Heart left ventricle (tissue), 16 donors: ENCODE measurements at places on chromosomes 16 and 17.

- no peaks in the 10 kb centered on the region for H3K27me3 ChIP-seq
- H3K4me1 ChIP-seq: no peaks in the 10 kb centered on the region
- H3K36me3 ChIP-seq: no peaks in the 10 kb centered on the region
- no peak overlapping the region for H3K27ac ChIP-seq
- no peak overlapping the region for H3K4me3 ChIP-seq
- no peak for DNase-seq
Measured at GRCh38 chr16:56872863-56873391, 7.9 kb downstream of the SLC12A3 start.

DNA sequence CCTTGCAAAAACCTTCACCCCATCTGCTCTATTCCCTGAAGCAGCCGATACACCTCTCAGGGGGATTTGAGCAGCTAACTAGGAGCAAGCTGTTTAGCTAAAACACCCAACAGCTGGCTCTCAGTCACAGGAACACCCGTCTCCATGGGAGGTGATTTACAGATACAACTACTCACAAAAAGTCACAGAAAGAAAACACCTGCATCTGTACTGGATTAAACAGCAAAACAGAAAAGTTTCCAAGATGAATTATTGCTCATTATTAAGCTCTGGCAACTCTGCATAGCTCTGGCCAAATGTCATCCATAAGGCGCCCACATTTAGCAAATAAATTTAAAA is 22.3 kb downstream of the GJC1 start:
- H3K4me1 ChIP-seq: peaks cover 12% of the 10 kb centered on the region
- H3K27ac ChIP-seq: no peak overlapping the region
- peaks cover 22% of the 10 kb centered on the region for H3K36me3 ChIP-seq
- H3K27me3 ChIP-seq: no peaks in the 10 kb centered on the region

- H3K36me3 ChIP-seq: no peaks in the 10 kb centered on the region
- no peak overlapping the region for H3K4me3 ChIP-seq
- H3K27me3 ChIP-seq: no peaks in the 10 kb centered on the region
- no peak for DNase-seq
- no peaks in the 10 kb centered on the region for H3K4me1 ChIP-seq
- H3K27ac ChIP-seq: no peak overlapping the region
Measured at GRCh38 chr16:84032458-84033178, 10.0 kb downstream of the SLC38A8 start.

- H3K36me3 ChIP-seq: no peaks in the 10 kb centered on the region
- H3K4me3 ChIP-seq: no peak overlapping the region
- H3K27ac ChIP-seq: no peak overlapping the region
- H3K4me1 ChIP-seq: peaks cover 9% of the 10 kb centered on the region
- no peaks in the 10 kb centered on the region for H3K27me3 ChIP-seq
- DNase-seq: no peak
Measured at GRCh38 chr16:49619811-49620157, 236.1 kb downstream of the ZNF423 start.

DNA sequence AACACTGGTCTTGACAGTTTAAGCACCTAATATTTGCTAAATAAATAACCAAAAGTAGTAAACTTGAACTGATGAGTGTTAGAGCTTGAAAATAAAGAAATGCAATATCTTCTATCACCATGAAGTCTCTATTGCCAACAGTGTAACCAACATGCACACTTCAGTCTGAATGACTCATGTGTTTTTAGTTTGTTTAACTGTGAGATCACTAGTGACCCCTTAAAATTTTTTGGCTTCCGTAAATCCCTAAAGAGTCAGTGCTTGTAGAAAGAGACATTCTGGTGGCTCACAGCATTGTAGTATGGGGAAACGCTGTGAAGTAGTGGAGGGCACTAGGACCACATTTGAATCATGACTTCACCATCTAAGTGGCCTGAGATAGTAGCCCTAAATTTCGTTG is 341.1 kb downstream of the PMP22 start:
- DNase-seq: no peak
- H3K36me3 ChIP-seq: no peaks in the 10 kb centered on the region
- no peak overlapping the region for H3K4me3 ChIP-seq
- no peaks in the 10 kb centered on the region for H3K27me3 ChIP-seq
- no peak overlapping the region for H3K27ac ChIP-seq

DNA sequence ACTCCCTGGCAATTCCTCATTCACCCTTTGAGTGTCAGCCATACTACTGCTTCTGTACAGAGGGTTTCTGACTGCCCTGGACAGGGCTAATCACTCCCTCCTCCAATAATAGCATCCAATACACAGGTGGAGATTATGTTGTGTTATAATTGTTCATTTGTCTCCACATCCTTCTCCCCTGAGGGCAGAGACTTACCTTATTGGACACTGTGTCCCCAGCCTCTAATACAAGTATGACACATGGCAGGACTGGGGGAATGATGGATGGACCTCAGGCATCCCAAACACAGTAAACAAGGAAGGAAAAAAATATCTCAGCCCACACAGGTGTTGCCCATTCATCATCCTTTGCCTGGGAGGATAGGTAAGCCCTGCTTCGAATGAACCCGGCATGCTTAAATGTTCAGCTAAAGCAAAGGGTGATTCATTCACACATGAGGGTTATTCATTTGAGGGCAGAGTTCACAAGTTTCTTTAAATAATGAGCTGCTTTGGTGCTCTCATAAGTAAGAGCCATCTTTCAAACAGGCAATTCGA is 34.8 kb downstream of the MMD start:
- H3K4me1 ChIP-seq: no peaks in the 10 kb centered on the region
- no peak overlapping the region for H3K27ac ChIP-seq
- no peaks in the 10 kb centered on the region for H3K27me3 ChIP-seq
- H3K4me3 ChIP-seq: no peak overlapping the region

DNA sequence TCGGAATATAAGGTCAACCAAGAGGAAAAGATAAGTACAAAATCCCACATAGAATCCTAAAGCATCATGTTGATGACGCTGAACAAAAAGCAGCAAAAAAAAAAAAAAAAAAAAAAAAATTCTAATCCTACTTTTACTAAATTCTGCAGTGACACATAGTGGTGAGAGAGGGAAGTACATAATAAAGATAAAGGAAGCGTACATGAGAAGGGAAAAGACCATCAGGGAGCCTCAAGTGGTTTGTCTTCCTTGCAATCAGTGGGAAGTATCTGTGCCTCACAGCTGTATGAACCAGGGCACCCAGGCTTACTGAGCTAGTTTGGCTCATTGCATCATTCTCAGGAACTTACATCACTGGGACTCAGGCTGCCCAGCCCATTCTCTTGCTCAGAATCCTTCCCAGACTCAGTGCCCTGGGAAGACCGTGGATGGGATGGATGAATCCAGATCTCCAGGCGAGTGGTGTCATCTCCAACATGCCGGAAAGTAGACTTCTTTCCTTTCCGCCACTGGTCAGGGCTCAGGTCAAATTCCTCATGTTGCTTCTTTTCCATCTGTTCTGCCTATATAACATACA is 21.2 kb downstream of the SMG6 start:
- no peak overlapping the region for H3K4me3 ChIP-seq
- no peak for DNase-seq
- H3K36me3 ChIP-seq: peaks cover 95% of the 10 kb centered on the region
- no peak overlapping the region for H3K27ac ChIP-seq

DNA sequence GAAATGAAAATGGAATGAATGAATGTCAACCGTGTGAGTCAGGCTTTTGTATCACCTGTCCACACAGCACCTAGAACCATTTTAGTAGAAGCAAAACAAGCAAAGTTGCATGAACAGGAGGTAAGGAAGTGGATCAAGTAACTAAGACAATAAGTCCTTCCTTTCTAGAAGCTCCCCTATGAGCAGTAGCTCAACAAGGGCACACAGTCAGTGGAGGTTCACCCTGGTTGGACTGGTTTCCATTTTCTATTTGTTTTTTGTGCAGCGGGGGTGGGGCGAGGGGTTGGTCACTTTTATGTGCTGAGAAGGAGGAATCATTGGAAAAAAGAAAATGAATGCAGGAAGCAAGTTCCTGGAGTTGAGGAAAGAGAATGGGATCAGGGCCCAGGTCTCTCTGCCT is 4.0 kb upstream of the HSBP1 start:
- no peaks in the 10 kb centered on the region for H3K27me3 ChIP-seq
- no peaks in the 10 kb centered on the region for H3K36me3 ChIP-seq
- no peak for DNase-seq
- H3K27ac ChIP-seq: no peak overlapping the region
- no peak overlapping the region for H3K4me3 ChIP-seq

DNA sequence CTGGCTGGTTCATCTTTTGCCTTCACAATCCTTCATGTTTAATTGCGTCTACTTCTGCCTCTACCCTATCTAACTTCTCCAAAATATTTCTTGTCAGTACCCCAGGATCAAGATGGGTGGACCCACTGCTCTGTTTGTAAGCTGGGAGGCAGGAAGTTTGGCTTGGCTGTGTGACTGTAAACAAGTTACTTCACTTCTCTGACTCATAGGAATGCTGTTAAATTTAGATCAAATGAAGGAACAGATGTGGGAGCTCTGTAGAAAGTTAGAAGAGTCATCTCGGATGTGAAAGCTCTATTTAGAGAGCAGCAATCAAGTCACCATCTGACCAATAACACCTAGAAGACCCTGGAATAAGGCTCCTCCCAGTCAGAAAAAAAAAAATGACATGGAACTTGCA is 55.2 kb upstream of the MRTFB start:
- H3K27me3 ChIP-seq: no peaks in the 10 kb centered on the region
- no peaks in the 10 kb centered on the region for H3K36me3 ChIP-seq

- DNase-seq: no peak
- no peak overlapping the region for H3K4me3 ChIP-seq
- no peak overlapping the region for H3K27ac ChIP-seq
- H3K27me3 ChIP-seq: peaks cover 3% of the 10 kb centered on the region
- H3K36me3 ChIP-seq: no peaks in the 10 kb centered on the region
- peaks cover 6% of the 10 kb centered on the region for H3K4me1 ChIP-seq
Measured at GRCh38 chr17:74277935-74278334, 3.9 kb downstream of the DNAI2 start.

DNA sequence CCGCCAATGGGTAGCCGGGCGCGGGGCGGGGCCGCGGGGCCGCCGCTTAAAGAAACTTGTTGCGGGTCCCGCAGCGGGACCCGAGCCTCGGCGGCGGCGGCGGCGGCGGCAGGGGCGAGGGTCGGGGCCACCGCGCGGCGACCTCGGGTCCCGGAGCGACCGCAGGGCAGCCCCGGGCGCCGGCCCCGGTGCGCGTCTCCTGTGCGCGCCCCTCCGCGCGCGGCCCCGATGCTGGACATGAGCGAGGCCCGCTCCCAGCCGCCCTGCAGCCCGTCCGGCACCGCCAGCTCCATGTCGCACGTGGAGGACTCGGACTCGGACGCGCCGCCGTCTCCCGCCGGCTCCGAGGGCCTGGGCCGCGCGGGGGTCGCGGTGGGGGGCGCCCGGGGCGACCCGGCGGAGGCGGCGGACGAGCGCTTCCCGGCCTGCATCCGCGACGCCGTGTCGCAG is at the start of gene SOX8:
SOX8 (plus strand) TSS at position 76 of the 450 bp plus-strand sequence; CDS start at position 229, 153 bp downstream.
- peaks cover 10% of the 10 kb centered on the region for H3K4me1 ChIP-seq
- H3K36me3 ChIP-seq: no peaks in the 10 kb centered on the region
- no peaks in the 10 kb centered on the region for H3K27me3 ChIP-seq
- DNase-seq: no peak
- peak within 1 kb of the TSS; percentile 66 for H3K4me3 ChIP-seq

- H3K4me1 ChIP-seq: peaks cover 19% of the 10 kb centered on the region
- DNase-seq: no peak
- no peak overlapping the region for H3K4me3 ChIP-seq
- no peaks in the 10 kb centered on the region for H3K27me3 ChIP-seq
- H3K27ac ChIP-seq: no peak overlapping the region
- no peaks in the 10 kb centered on the region for H3K36me3 ChIP-seq
Measured at GRCh38 chr17:49839455-49839854, 8.4 kb downstream of the TAC4 start.

GRCh38 chr16:30004424-30004776 is 6.4 kb downstream of the DOC2A start:
- H3K27ac ChIP-seq: no peak overlapping the region
- peaks cover 8% of the 10 kb centered on the region for H3K27me3 ChIP-seq
- no peak for DNase-seq
- H3K4me3 ChIP-seq: no peak overlapping the region
- H3K36me3 ChIP-seq: peaks cover 12% of the 10 kb centered on the region

DNA sequence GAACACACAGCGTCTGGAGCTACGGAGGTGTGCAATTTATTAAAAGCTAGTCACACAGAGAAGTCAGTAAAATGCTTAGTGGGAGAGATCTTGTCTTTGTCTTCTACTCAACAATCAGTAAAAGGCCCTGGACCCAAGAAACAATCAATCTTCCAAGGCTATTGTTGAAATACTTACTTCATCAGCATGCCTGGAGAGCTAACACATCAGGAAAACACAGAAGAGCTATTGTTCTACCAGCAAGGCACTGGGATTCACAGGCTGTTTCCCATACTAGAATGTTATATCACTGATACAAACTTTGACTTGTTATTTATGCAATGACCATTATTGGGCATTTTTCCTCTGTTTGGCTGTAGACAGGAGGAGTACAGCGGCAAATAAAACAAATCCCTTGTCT is 247.8 kb upstream of the ERCC4 start:
- H3K4me1 ChIP-seq: no peaks in the 10 kb centered on the region
- no peaks in the 10 kb centered on the region for H3K36me3 ChIP-seq
- no peak overlapping the region for H3K4me3 ChIP-seq
- no peaks in the 10 kb centered on the region for H3K27me3 ChIP-seq

GRCh38 chr16:2810651-2811050 is 6.4 kb upstream of the PRSS21 start:
- H3K4me3 ChIP-seq: no peak overlapping the region
- DNase-seq: no peak
- no peak overlapping the region for H3K27ac ChIP-seq
- no peaks in the 10 kb centered on the region for H3K4me1 ChIP-seq
- no peaks in the 10 kb centered on the region for H3K27me3 ChIP-seq
- H3K36me3 ChIP-seq: no peaks in the 10 kb centered on the region

DNA sequence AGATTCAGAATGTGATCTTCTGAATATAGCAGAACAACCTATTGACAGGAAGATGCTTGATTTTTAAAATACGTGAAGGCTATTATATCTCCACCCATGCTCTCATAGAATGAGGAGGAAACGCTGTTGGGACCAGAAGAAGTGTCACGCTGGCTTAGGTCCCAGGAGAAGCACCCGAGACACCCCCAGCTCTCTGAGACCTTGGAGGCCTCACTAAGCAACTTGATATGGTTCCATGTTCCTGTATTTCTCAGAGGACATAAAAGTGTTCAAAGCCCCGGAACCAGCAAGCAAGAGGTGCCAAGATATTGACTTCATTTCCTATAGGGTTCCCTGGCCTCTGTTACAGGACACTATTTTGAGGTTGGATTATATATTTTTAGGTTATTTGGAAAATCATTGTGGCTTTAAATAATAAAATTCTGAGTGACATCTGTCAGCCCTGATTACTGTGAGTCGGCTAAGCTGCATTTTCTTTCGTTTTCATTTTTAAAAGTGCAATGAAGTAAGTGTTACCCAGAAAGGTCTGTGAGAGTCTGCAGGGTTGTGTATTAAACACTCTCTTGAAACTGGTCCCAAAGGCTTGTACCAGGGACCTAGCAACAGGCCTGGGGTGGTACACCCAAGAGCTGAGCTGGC is 400.0 kb downstream of the SOX9 start:
- H3K4me3 ChIP-seq: no peak overlapping the region
- DNase-seq: no peak

DNA sequence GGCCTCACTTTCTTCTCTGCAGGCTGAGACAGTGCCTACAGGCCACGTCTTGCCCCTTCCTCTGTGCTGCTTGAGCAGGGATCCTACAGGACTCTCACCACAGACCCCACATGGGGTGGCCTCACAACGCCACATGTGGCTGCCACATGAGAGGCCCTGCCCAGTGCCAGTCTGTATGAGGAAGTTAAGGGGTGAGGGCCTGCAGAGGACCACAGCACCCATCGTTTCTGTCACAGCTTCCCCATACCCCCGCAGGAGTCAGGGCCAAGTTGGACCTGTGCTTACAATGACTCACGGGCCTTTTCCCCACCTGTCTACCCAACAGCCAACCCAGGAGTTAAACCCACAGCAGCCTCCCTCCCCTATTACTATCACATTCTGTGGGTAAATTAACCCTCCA is 2.9 kb upstream of the GSDMB start:
- DNase-seq: no peak
- H3K4me3 ChIP-seq: no peak overlapping the region
- peaks cover 17% of the 10 kb centered on the region for H3K4me1 ChIP-seq
- no peak overlapping the region for H3K27ac ChIP-seq
